ENCODE measurements at places on chromosomes 3 and 15. TPM values are rescaled to one million over a fixed set of nuclear protein-coding genes. Genes with fewer than 3 reads are reported as not detected.
A peak's percentile ranks its signal among the peaks of the same experiment; 100 is the strongest.

DNA sequence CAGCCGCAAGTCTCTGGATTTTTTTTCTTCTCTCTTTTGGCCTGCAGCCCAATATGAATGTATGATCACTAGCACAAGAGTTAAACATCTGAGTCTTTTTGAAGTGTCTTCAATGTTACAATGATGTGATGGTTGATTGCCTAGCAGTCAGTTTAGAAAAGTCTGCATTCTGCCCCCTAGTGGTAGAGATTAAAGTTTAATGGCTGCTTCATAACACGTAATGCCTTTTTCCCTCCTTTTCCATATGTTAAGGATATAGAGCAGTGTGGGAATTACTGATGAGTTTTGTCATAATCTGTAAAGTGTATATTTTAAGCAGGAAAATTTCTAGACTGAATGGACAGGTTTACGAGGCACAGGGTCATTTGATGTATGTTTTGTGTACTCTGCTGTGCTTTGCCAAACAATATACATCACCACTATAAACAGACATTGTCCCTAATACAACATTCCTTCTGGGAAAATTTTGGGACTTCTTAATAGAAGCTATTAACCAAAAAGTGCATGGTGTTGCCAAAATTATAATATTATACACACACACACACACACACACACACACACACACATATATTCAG, 1038.5 kb upstream of the NR2F2 start:
- H3K4me1 ChIP-seq: peaks cover 9% of the 10 kb centered on the region
- DNase-seq: no peak
- peaks cover 81% of the 10 kb centered on the region for H3K27me3 ChIP-seq
- H3K36me3 ChIP-seq: peaks cover 4% of the 10 kb centered on the region

DNA sequence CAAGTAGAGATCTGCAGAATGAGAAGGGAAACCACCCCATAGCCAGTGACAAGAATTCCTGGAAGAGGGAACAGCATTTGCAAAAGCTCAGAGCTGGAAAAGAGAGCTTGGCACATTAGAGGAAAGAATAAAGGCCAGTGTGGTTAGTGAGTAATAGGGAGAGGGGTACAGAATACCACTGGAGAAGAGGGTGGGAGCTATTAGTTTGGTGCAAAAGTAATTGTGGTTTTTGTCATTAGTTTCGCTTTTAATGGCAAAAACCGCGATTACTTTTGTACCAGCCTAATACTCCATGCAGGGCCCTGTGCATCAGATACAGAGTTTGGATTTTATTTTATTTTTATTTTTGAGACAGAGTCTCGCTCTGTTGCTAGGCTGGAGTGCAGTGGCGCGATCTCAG, 9.8 kb downstream of the SLC24A1 start:
- H3K4me3 ChIP-seq: no peak overlapping the region
- DNase-seq: no peak
- no peaks in the 10 kb centered on the region for H3K27me3 ChIP-seq
- H3K27ac ChIP-seq: no peak overlapping the region

DNA sequence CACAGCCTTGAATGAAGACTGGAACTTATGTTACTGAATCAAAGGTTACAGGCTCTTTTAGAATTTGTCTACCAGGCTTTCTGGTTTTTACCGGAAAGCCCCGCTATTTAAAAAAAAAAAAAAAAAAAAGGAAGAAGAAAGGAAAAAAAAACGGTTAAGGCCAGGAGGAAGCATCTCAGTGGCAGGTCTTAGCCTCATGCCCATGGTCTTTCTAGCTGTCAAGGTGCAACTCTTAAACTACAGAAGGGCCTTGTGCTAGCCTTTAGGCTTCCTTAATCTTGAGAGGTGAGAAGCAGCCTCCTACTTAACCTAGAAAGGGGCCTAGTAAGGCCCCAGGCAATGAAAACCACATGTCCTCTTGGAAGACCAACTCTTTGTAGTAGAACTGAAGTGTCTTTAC, 77.5 kb downstream of the TBC1D5 start:
- peaks cover 8% of the 10 kb centered on the region for H3K36me3 ChIP-seq
- no peak for DNase-seq
- H3K4me3 ChIP-seq: no peak overlapping the region

DNA sequence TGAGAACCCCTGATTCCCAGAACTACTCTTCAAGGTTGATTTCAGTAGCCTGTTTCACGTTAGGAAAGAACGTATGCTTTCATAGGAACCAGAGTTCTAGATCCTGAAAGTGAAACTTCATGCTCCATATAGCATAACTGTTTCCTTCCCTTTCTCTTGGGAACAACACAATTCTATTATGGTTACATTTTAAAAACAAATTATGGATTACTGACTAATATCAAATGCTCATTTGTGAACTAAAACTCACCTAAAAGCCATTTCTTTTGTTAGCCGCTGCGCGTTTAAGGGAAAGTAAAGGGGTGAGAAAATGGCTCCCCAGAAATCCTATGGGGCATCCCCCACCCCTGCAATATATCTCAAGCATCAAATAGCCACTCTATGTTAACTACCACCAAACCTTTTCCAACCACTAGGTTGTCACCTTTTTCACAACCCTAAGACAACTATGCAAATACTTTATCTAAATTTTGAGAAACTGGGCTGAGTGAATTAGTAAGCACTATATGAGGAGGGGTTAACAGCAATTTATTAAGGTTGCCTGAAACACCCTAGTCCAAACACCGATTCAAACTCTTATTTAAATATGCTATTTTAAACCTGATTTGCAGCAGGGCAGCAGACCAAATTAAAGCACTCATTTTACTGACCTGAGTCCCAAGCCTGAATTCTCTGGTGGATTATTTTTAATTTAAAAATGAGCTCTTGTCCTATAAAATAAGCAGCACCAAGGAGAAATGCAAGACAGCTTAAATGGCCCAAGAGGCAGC, 2.4 kb downstream of the SIAH2 start:
- H3K27ac ChIP-seq: peak overlapping the region; percentile 98
- no peaks in the 10 kb centered on the region for H3K27me3 ChIP-seq
- DNase-seq: no peak
- peak overlapping the region; percentile 94 for H3K4me3 ChIP-seq
- peaks cover 24% of the 10 kb centered on the region for H3K36me3 ChIP-seq

DNA sequence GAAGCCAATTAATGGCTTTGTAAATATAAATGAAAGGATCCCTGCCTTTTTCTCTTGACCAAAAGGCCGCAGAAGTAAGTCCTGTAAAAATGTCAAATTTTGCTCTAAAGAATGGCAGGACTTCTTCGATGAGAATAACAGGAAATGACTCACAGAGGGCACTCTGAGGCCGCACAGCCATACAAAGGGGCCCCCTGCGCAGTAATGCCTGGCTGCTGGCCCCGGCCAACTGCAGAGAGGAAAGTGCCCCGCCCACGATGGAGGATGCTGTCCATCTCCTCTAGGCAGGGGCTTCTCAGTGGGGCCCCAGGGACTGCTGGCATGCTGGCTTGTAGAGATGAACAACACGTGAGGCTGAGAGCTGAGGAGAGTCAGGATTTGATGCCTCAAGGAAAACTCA, 18.1 kb upstream of the SCN10A start:
- H3K27ac ChIP-seq: peak overlapping the region; percentile 53
- H3K27me3 ChIP-seq: peaks cover 8% of the 10 kb centered on the region
- peaks cover 9% of the 10 kb centered on the region for H3K4me1 ChIP-seq
- DNase-seq: peak; percentile 47

EPB42 gene
- not detected for total RNA-seq

PIERCE2 gene
- not detected for total RNA-seq

ATG3 gene
- 65.7 TPM for total RNA-seq
